Tibial artery (tissue), 4 donors: ENCODE measurements at places on chromosomes 2 and 18.
A peak's percentile ranks its signal among the peaks of the same experiment; 100 is the strongest.

DNA sequence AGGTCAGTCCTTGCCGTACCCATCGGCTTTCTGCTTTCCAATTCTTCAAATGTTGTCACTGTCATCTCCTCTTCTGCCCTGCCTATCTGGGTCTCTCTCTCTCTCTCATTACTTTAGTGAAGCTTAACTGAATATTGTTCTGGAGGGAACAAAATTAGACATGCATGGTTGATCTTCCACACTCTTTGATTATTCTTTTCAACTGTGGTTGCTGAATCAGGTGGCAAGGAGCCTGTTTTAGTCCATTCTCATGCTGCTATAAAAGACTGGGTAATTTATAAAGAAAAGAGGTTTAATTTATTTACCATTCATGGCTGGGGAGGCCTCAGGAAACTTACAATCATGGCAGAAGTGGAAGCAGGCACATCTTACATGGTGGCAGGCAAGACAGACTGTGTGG, 157.9 kb downstream of the ARL4C start:
- no peak for DNase-seq
- no peak overlapping the region for H3K4me3 ChIP-seq
- no peaks in the 10 kb centered on the region for H3K27me3 ChIP-seq
- H3K36me3 ChIP-seq, result no peaks in the 10 kb centered on the region
- H3K27ac ChIP-seq, result no peak overlapping the region
- no peaks in the 10 kb centered on the region for H3K4me1 ChIP-seq

DNA sequence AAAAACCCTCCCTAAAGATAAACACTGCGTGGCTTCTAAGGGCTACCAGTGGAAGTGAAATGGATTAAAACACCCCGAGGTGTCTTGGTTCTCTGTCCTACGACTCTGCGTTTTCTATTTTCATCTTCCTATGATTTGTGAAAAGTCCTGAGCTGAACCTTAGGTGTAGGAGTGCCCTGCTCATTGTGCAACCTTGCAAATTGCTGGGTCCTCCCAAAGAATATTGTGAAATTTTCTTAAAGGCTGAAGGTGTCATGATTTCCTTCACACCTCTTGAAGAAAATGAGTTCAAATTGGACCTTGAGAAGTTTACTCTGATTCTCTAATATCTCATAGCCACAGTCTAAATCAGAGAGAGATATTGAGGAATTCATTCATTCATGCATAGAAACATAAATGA, 1.8 kb upstream of the SLC19A3 start:
- H3K4me3 ChIP-seq, result no peak overlapping the region
- no peaks in the 10 kb centered on the region for H3K36me3 ChIP-seq
- no peak overlapping the region for H3K27ac ChIP-seq

- H3K27me3 ChIP-seq, result no peaks in the 10 kb centered on the region
- peak overlapping the region; percentile 67 for H3K4me3 ChIP-seq
- peak; percentile 95 for DNase-seq
- H3K27ac ChIP-seq, result peak overlapping the region; percentile 88
- H3K4me1 ChIP-seq, result no peaks in the 10 kb centered on the region
Measured at GRCh38 chr2:216690853-216691741, 4.3 kb downstream of the IGFBP5 start.

DNA sequence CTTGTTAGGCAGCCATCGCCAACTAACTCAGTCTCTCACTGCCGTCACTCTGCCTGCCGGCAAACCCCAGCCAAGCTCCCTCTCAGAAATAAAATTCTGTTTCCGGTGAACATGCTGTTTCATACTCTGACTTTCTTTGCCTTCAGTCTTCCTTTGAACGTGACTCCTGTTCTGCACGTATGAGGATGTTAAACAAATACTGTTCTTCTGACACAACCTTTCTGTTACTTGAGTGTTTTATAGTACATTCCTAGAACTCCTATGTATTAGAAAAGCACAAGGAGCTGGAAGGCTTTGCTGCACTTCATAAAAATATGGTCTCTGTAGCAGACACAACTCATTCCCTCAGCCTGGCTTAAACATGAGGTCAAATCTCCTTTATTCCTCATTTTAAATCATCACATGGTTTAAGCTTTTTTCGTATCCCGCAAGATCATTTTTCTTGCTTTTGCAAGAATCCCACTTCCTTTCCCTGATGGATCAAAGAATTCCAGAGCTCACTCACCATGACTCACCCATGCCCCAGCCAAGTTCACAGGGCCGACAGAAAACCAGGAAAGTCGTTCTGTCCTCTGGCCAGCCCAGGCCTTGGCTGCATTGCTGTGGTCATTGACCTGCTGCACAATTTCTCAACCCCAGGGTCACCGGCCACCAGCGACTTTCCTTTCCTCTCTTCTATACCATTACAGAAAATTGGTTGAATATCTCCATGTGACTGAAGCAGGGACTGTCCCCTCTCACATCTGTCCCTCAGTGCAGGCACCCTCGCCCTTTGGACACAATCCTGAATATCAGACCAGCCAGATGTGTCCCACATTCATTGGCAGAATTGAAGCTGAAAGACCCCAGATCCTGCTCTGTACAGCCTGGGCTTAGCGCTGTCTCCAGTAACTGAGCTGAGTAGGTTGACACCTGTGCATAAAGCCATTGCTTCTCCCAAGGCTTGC, 183.1 kb upstream of the ARL4C start:
- H3K4me3 ChIP-seq, result no peak overlapping the region
- no peaks in the 10 kb centered on the region for H3K27me3 ChIP-seq
- H3K36me3 ChIP-seq, result no peaks in the 10 kb centered on the region
- peaks cover 25% of the 10 kb centered on the region for H3K4me1 ChIP-seq
- peak; percentile 82 for DNase-seq

- no peaks in the 10 kb centered on the region for H3K27me3 ChIP-seq
- H3K4me1 ChIP-seq, result no peaks in the 10 kb centered on the region
- no peak overlapping the region for H3K27ac ChIP-seq
Measured at GRCh38 chr2:70656421-70657010, 102.9 kb upstream of the TGFA start.

DNA sequence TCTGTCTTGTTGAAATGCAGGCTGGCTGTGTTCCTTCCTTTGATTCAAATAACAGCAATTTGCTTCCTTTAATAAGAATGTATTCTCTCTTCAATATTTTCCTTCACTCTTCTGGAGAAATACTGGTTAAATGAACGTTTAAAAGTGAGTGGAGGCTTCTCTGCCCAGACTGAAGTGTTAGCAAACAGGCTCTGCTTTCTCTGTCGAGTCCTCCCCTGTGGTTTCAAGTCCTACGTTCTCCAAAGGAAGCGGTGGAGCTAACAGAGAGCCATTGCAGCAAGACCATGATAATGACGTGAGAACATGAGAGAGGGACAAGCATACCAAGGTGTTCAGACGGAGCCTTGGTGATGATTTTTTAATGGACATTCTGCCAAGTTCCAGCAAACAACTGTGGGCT, 26.2 kb upstream of the PID1 start:
- H3K36me3 ChIP-seq, result no peaks in the 10 kb centered on the region
- no peak overlapping the region for H3K27ac ChIP-seq
- no peak for DNase-seq
- H3K27me3 ChIP-seq, result no peaks in the 10 kb centered on the region
- H3K4me3 ChIP-seq, result no peak overlapping the region
- H3K4me1 ChIP-seq, result peaks cover 4% of the 10 kb centered on the region

GRCh38 chr2:65602603-65603235, 170.3 kb upstream of the SPRED2 start:
- peaks cover 51% of the 10 kb centered on the region for H3K4me1 ChIP-seq
- no peaks in the 10 kb centered on the region for H3K27me3 ChIP-seq
- no peak overlapping the region for H3K27ac ChIP-seq
- H3K36me3 ChIP-seq, result no peaks in the 10 kb centered on the region
- no peak overlapping the region for H3K4me3 ChIP-seq
- no peak for DNase-seq

- H3K27me3 ChIP-seq, result no peaks in the 10 kb centered on the region
- no peak overlapping the region for H3K4me3 ChIP-seq
- H3K27ac ChIP-seq, result no peak overlapping the region
- DNase-seq, result no peak
- H3K36me3 ChIP-seq, result no peaks in the 10 kb centered on the region
- no peaks in the 10 kb centered on the region for H3K4me1 ChIP-seq
Measured at GRCh38 chr2:31987454-31988220, 23.2 kb downstream of the MEMO1 start.

DNA sequence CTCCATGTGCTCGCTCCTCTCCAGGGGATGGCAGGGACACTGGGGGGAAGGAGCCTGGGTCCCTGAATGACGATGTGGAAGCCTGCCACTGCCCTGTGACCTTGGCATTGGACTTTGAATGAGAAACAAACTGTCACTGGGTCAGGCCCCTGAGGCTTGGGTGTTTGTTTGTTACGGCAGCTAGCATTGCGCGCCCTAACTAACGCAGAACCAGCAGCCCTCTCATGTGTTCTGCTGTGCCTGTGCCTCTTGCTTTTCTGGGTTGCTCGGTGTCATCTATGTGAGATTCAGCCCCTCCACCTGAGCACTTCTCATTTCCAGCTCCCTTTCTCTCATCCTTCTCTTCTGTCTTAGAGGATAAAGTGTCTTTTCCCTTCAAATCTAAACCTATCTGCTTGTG, 23.6 kb upstream of the INHBB start:
- H3K36me3 ChIP-seq, result no peaks in the 10 kb centered on the region
- no peak overlapping the region for H3K27ac ChIP-seq
- no peaks in the 10 kb centered on the region for H3K4me1 ChIP-seq
- peaks cover under 1% of the 10 kb centered on the region for H3K27me3 ChIP-seq
- no peak for DNase-seq
- no peak overlapping the region for H3K4me3 ChIP-seq

DNA sequence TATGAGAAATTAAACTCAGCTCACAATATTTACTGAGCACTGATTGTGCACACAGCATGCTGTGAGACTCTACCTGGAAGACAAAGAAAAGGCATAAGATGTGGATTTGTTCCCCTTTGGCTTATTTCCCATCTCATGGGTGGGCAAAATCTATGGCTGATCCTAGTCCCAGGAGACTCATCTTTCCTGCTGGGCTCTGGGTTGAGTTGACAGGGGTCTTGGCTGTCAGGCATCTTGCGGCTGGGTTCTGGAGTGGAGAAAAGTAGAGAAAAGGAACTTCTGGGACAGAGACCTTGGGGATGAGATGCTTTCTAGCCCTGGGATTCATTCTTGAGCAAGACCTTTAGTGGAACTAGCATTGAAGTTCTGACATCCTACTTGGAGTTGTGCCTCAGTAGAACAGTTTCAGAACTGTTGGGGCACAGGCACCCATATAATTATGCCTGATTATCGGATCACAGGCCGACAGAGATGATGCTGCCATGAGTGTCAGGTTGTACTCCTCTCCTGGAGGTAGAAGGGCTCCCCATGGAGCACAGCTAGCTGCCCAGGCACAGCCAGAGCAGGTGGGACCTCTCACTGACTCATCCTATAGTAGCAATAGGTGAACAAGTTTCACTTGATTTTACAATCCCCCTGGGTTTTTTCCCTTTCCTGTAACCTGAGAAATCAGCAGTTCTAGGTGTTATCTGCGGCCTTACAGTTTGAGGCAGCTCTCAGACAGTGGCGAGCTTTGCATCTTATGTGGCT, 260.9 kb downstream of the CYRIA start:
- no peaks in the 10 kb centered on the region for H3K36me3 ChIP-seq
- no peak overlapping the region for H3K27ac ChIP-seq
- H3K4me3 ChIP-seq, result no peak overlapping the region
- H3K27me3 ChIP-seq, result no peaks in the 10 kb centered on the region
- no peaks in the 10 kb centered on the region for H3K4me1 ChIP-seq
